RKO (cell line): ENCODE measurements at places on chromosomes 2 and 18.

GRCh38 chr2:120779781-120780283 lies 44.2 kb downstream of the GLI2 start:
- DNase-seq = no peak

- no peak for DNase-seq
These were observed 99.3 kb downstream of the ASB1 start for GRCh38 chr2:238525990-238526389.

GRCh38 chr2:200699310-200699709 lies 112.4 kb upstream of the BZW1 start:
- DNase-seq = no peak

GRCh38 chr2:174748948-174749347 lies 15.3 kb downstream of the CHRNA1 start:
- DNase-seq = peak; percentile 43

GRCh38 chr2:641872-642815 lies 35.1 kb downstream of the TMEM18 start:
- no peak for DNase-seq

DNA sequence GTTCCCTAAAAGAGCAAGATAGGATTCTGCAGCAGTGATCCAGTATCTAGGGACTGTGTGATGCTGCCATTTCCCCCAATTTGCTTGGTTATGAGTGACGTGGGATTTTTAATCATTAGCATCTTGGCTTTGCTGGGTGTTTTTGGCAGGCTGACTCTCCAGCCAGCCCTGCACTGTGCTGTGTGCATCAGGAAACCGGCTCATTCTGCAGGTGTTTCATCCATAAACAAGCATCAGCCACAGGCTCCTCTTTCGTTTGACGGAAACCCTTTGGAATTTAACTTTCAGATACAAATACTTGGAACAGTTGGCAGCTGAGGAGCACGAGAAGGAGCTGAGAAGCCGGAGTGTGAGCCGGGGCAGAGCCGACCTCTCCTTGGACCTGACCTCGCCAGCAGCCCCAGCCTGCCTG lies 135.9 kb downstream of the TPGS2 start:
- no peak for DNase-seq

DNA sequence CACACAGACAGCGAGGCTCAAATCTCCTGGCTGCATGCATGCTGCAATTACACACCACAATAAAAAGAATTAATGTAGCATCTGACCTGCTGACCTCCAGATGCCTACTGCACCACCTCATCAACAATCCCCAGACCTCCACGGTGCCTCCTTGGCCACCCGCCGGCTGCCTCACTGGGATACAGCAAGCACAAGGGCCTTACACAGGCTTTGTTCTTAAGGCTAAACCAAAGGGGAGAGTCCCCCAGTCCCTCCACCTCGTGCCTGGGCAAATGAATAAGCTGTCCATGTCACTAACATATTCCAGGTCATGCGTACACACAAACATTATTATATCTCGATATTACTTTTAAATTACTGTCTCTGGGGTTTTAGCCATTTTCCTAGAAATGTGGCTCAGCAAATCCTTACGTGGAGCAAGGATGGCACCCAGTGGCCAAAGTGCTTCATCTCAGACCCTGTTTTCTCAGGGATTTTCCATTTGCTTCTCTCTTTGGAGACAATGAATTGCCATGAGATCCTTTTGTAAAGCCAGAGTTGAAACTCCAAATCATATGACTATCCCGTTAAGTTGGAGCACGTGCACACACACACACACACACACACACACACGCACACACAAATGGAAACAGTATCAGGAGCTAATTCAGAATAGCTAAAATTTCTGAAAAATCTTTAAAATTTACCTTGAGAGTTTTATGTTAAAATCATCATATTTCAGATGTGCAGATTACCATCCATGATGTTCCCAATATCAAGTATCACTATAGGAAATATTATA lies 313.8 kb downstream of the PDE11A start:
- DNase-seq = peak; percentile 50

GRCh38 chr18:32276906-32277305 lies 87.1 kb downstream of the MEP1B start:
- DNase-seq = peak; percentile 52

GRCh38 chr2:105395691-105396090 lies 3.2 kb downstream of the FHL2 start:
- peak; percentile 68 for DNase-seq

GRCh38 chr18:35376742-35377695 lies at the start of gene ZNF396:
TSS of gene ZNF396 (minus strand) at chr18:35377337. CDS start at chr18:35374292, 3,045 bp downstream.
- DNase-seq = peak; percentile 55

DNA sequence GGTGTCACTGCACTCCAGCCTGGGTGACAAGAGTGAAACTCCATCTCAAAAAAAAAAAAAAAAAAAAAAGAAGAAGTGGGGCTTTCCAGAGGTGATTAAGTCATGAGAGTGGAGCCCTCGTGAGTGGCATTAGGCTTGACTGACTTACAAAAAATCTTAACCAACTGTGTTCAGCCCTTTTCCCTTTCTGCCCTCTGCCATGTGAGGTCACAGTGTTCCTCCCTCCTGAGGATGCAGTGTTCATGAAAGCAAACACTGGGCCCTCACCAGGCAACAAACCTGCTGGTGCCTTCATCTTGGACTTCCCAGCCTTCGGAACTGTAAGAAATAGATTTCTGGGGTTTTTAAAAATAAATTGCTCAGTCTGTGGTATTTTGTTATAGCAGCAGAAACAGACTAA lies 37.0 kb upstream of the METTL21A start:
- DNase-seq = no peak

- DNase-seq = no peak
These were observed 170.8 kb downstream of the PMAIP1 start for GRCh38 chr18:60070631-60071030.

GRCh38 chr2:141105763-141106162 lies 1025.1 kb downstream of the LRP1B start:
- DNase-seq = no peak

DNA sequence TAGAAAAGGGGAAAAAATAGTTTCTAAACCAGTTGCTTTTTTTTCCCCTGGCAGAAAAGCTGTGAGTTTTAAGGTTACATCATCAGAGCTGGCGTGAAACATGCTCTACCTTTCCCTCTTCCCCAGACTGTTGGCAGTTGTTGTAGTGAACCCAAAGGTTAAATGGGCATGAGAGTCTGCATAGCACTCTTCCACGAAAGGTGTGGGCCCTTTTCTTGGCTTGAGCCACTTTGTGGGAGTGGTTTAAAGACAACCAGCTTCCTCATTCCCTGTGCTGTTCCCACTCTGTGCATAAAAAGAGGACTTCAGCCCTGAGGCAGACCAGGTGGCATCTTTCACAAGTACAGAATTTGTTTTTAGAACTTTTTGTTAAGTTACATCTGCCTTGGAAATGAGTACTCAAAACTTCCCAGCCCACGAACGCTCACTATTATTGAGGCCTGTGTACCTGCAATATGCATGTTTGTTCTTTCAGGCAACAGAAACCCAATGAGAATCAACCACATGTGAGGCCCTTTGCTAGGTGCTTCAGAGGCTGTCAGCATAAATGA lies 243.8 kb downstream of the BABAM2 start:
- DNase-seq = no peak

GRCh38 chr2:31770741-31771140 lies 190.0 kb upstream of the SRD5A2 start:
- DNase-seq = no peak

- DNase-seq = peak; percentile 93
These were observed 51.4 kb upstream of the MRPL33 start for GRCh38 chr2:27720004-27720551.

GRCh38 chr18:59484131-59484530 lies 125.1 kb upstream of the LMAN1 start:
- no peak for DNase-seq

DNA sequence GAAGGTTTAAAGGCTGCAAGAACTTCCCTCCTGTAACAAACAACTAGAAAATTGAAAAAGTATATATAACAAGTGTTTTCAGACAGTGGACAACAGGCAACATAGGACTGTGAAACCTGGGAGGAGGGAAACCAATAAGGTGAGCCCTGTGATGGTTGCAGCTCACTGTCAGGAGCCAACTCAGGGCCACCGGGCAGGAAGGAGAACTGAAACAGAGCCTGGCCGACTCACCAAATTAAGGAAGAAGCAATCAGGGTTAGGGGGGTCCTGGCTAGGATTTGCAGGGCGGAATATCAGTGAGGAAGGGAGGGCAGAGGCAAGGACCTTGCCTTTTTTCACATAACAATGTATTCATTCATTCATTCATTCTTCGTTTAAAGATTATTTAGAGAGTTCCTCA lies 21.8 kb upstream of the CNRIP1 start:
- DNase-seq = no peak

DNA sequence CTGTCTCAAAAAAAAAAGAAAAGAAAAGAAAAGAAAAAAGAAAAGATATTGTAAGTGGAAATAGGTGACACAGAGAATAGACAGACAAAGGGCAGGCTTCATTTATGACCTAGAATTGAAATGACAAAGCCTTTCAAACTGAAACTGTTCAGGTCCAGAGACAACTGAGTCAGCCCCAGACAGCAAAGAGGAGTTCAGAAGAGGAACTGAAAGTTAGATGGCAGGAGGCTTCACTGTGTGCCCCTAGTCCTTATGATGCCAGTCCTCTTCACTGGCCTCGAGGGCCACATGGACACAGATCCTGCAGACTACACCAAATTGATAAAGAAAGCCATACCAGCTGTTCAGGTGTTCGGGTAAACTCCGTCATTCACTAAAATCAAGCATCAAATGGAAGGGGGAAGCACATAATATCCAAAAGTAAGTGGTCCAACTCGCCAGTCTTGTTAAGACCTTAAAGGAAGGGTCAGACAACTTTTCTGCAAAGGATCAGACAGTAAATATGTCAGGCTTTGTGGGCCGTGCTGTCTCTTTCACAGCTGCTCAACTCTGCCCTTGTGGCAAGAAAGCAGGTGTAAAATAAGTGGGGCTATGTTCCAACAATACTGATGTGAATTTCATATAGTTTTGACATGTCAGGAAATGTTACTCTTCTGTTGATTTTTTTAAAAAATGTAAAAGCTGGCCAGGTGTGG lies 231.9 kb upstream of the MGAT5 start:
- no peak for DNase-seq

GRCh38 chr2:5150871-5151270 lies 541.3 kb upstream of the SOX11 start:
- no peak for DNase-seq

GRCh38 chr2:104866883-104867812 lies 13.2 kb downstream of the POU3F3 start:
- no peak for DNase-seq

GRCh38 chr2:239577935-239578334 lies 177.1 kb upstream of the HDAC4 start:
- no peak for DNase-seq

DNA sequence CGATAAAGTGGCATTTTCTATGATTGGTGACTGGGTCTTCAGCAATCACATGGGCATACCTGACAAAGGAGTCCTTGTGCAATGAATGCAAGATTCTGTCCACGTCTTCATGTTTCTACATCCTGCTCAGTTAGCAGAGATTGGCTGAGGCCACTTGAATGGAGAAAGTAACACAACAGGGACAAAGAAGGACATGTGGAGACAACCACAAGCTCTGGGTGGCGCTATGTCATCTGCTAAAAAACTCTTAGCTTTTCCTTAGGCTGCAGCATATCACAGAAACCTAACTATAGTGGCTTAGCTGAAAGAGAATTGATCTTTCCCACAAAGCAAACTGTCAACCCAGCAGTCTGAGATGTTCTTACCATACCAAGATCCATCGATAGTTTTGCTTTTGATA lies 1109.7 kb downstream of the SOCS6 start:
- peak; percentile 2 for DNase-seq

DNA sequence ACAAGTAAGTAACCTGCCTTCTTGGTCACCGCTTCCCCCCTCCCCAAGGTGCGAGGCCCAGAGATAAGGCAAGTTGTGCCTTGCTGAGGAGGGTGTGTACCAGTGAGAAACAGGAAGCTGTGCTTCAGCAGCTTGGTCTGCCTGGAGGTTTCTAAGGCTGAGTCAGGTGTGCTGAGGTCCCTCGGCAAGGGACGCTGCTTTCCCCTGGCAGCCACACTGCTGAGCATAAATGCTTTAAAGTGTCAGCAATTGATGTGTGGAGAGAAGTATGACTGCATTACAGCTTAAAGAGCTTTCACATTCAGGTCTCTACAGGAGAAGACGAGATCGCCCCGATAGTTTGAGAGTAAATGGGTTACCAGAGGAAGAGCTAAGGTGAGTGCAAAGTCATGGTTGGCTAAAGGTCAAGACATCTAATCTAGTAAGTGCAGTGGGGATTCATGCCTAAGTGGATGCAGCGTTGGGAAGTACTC lies 86.9 kb downstream of the LIMS1 start:
- DNase-seq = no peak
